GM18507 (cell line): ENCODE measurements at places on chromosomes 1 and 21.
A peak's percentile ranks its signal among the peaks of the same experiment; 100 is the strongest.

GRCh38 chr1:31707711-31708110 is 3.9 kb upstream of the COL16A1 start:
- DNase-seq, result peak; percentile 40

DNA sequence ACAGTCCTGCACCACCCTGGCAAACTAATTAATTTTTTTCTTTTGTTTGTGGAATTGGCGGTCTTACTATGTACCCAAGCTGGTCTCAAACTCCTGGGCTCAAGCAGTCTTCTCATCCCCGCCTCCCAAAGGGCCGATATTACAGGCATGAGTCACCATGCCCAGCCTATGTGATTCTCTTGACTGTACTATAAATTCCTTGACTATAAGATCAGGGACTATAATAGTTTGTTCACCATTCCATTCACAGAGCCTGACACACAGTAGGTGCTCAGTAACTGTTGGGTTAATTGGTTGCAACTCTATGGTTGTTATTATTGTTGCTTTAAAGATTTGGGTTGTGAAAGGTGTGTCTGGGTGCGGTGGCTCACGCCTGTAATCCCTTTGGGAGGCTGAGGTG is 17.2 kb downstream of the DAP3 start:
- no peak for DNase-seq

DNA sequence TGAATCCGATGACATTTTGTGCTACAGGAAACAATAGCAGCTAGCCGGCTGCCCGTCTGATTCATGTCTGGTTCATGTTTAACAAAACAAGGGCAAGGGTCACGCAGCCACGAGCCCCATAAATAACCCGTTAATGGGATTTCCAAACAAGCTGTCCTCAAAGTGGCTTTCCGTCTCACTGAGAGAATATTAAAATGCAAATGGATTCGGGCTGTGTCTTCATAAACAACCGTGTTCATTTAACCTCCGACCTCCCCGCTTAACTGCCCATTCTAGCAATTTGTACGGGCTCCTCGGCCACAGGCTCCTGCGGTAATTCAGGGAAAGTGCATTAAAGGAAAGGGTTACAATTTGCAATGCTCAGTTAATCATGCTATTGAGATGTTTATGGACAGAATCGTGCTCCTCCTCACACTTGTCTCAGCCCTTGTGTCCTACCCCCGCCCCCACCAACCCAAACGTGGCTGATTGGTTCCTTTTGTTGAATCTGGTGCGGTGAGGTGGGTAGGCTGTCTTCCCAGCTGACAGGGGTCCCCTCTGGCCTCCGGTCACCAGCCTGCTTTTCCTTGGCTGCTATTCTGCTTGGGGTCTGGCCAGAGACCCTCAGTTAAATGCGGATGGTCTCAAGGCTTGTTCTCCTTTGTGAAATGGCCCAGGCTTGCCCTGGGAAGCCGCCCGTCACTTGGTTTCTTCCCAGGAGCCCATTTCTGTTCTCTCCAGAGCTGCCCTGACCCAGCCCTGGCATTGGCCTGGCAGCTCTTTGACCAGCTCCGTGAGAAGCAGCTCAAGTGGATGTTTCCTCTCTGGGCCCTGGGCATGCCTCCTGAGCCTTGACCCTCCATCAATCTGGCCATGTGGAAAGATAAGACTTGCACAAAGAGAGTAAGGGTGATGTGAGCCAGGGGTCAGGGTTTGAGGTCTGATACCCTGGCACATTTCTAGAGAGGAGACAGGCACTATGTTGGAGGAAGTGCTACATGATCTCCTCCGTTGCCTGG is 200.7 kb upstream of the POU3F1 start:
- DNase-seq, result no peak

- DNase-seq, result no peak
Measured at GRCh38 chr1:12616709-12617373, 1.2 kb downstream of the DHRS3 start.

DNA sequence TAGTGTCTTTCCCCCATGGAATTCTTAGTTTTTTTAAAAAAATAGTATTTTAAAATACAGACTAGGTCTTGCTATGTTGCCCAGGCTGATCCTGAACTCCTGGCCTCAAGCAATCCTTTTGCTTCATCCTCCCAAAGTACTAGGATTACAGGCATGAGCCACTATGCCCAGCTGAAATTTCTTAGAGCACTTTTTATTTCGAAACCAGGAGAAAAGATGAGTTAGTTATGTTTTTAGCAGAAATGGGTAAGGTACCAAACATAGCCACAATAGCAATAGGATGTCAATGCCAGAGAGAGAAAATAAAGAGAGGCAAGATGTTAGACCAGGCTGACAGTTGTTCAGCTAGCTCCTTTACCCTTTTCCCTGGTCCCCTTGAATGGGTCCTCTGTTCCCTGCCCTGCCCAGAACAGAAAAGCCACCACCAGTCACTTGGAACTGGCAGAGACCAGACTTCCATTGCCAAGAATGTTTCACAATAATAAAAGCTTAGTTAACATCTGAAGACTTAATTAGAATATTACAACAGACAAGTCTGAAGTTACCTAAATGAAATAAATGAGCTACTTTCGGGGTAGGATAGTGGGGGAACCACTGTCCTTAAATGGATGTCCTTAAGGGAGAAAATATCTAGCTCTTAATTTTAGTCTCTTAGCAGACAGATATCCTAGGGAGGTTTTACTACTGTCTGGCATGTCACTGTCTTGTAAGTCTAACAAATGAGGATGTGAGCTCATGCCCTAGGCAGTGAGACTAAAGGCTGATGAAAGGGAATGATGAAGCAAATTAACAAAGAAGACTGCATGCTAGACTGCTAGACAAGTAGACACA is 54.3 kb downstream of the ABL2 start:
- no peak for DNase-seq

DNA sequence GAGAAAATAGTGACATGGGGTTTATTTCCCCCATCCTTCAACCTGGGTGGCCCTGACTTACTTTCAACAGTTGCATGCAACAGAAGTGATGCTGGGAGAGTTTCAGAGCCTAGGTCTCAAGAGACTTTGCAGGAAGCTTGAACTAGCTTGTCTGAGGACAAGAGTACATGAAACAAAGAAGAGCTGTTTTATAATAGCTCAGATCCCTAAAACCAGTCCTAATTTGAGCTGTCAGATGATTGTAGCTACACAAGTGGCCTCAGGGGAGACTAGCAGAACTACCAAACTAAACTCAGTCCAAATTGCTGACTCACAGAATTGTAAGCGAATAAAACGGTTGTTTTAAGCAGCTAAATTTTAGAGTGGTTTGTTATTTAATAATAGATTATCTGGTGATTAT is 17.1 kb downstream of the RC3H1 start:
- peak; percentile 54 for DNase-seq

DNA sequence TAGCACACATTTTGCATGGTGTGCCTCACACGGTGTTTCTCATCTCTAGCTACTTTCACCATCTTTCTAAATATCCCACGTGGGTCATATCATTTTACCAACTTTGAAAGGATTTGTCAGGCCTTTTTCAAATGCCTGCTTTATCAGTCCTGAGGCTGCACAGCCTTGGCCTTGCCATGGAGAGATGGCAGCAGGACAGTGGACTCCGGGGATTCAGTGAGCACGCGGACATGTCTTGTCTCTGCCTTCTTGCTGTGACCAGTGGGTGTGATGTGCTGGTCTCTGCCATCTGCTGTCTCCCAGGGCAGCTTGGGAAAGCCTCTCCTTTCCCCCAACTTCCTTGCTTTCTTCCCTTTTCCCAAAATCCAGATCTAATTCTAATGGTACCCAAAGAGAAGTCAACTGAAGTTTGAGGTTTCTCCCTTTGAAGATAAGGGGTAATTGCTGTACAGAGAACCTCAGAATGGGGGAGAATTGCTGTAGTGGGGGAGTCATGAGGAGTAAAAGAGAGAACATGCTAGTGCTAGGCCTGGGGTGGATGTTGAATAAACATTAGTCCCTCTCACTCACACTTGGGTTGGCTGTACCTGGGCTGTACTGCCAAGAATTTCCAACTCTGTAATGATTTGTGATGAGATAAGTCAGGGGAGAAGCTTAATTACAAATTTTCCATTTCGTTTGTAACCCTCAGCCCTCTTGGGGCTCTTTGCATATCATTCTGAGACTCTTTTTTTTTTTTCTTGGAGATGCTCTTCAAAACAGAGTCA is 99.5 kb downstream of the GALNT2 start:
- DNase-seq, result no peak

- no peak for DNase-seq
Measured at GRCh38 chr1:201026836-201027235, 3.3 kb upstream of the KIF21B start.

- no peak for DNase-seq
Measured at GRCh38 chr1:3369446-3370076, 84.9 kb upstream of the ARHGEF16 start.

DNA sequence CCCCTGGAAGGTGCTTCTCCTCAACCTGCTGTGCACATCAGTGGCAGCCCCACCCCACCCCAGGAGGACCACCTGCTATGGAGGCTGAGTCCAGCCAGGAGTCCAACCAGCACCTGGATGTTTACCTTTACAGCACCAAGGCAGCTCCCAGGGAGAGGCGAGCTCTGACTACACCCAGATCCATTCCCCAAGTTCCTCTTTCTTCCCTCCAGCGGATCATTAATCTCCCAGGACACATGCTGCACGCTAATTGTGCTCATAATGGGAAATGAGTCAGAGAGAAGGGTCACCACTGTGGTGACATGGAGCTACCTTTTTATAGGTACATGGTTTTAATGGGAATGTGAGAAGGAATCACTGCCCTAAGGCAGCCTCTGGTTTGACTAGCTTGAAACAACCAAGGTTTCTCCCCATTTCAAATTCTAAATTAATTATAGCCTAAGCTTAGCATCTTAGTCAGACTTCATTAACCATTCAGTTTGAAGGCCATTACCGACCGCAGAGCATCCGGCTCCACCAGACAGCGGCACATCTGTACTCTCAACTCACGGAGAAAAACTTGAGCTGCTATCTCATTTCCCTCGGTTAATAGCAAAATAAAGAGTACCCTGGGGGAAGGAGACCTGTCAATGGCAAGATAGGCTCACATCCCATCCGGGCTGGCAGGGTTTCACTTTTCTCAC is 173.1 kb upstream of the GALNT2 start:
- no peak for DNase-seq

- no peak for DNase-seq
Measured at GRCh38 chr1:204094856-204095634, 22.1 kb downstream of the SOX13 start.

GRCh38 chr1:39701049-39701439 is 9.8 kb upstream of the HPCAL4 start:
- DNase-seq, result no peak

- no peak for DNase-seq
Measured at GRCh38 chr1:158564608-158565007, 5.8 kb downstream of the OR6P1 start.

GRCh38 chr1:45380730-45381129 is 40.5 kb upstream of the MUTYH start:
- DNase-seq, result no peak

DNA sequence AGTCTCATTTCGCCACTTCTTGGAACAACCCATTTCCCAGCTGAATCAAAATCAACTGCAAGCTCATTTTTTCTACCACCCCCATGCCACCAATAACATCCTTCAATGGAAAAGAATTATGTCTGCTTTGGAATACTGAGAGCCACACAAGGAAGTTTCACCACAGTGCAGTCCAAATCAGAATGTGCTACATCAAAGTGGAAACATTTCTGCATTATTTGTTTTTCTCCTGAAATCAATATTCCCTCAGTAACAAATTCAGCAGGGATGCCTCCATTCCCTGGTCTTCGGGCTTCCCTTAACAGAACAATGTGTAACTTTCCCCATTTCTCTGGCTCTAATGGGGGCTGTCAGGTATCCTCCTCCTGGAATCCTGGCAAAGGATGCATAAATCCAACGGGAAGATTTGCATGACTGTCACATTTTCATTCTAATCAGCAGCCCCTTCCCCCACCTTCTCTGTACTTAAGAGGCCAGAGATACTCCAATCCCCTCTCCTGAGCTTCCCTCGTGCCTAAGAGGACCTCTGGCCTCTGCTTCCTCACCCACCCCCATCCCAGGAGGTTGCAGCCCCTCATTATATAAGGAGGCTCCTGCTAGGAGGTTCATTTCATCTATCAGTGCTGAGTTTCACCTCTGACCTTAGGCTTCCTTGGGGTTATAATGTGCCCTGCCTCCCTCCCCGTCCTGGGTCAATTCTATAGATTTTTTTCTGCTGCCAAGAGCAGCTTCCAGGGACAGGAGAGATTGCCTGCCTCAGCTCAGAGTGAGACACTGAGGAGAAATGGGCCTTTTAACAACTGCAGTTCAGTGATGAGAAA is 201.1 kb downstream of the OMA1 start:
- no peak for DNase-seq

- DNase-seq, result no peak
Measured at GRCh38 chr1:21468599-21468998, 28.7 kb downstream of the NBPF3 start.

DNA sequence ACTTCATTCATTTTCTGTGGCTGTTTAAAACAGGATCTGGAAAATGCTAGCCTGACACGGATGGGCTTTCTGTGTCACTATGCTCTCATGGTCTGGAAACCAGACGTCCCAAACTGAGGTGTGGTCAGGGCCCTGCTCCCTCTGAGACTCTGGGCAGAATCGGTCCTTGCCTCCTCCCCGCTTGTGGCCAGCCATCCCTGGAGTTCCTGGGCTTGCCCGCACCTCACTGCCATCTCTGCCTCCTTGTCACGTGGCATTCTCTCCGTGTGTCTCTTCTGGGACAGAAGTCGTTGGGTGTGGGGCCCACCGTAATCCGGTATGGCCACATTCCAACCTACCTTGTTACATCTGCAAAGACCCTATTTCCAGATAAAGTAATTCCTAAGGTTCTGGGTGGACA is 10.1 kb upstream of the ACTRT2 start:
- DNase-seq, result no peak

- no peak for DNase-seq
Measured at GRCh38 chr1:201089596-201089995, 22.6 kb downstream of the CACNA1S start.

- no peak for DNase-seq
Measured at GRCh38 chr1:244087611-244088010, 36.5 kb downstream of the ZBTB18 start.

DNA sequence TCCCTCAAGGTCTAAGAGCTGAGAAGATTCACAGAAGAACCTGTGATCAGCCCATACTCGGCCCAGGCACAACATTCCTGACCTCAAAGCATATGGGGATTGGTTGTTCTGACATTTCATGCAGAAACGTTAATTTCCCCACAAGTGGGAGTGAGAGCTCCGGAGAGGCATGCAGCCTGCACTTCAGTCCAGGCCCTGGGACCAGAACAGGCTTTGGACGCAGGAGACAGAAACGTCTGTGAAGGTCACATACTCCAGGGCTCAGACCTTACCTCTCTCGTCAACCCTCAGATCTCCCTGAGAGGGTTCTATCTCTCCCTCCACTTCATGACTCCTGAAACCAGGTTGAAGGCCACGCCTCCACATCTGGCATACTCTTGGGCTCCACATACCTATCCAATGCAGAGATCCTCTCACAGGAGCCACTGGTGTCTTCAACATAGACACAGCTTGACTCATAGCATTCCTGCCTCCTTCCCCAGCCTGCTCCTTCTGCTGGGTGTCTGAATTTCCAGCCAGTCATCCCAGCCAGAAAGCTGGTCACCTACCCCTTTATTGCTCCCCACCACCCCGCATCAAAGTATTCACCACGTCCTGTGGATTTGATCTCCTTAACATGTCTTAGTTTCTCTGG is 149.2 kb downstream of the OMA1 start:
- no peak for DNase-seq
